Natural killer cell treated with Interleukin-12 subunit alpha and Interleukin-12 subunit beta and Interleukin-15 and Interleukin-18, amount 100 ng/mL, for 72 hours (primary cell): ENCODE measurements at places on chromosomes 4 and X. TPM values are rescaled to one million over a fixed set of nuclear protein-coding genes. Genes with fewer than 3 reads are reported as not detected.
A peak's percentile ranks its signal among the peaks of the same experiment; 100 is the strongest.

Gene CPLX1
- not detected for total RNA-seq

Gene TEX13B
- total RNA-seq: not detected

Gene USP17L26
- total RNA-seq: not detected

Gene RPS3A
- total RNA-seq: 892 TPM

Gene SCFD2
- total RNA-seq: 33.2 TPM

Gene IQSEC2
- 0.86 TPM for total RNA-seq

Gene FGG
- not detected for total RNA-seq

Gene IRS4
- total RNA-seq: not detected

Gene SLC26A1
- total RNA-seq: not detected

Gene SMIM31
- not detected for total RNA-seq

Gene GPR143
- total RNA-seq: not detected

DNA sequence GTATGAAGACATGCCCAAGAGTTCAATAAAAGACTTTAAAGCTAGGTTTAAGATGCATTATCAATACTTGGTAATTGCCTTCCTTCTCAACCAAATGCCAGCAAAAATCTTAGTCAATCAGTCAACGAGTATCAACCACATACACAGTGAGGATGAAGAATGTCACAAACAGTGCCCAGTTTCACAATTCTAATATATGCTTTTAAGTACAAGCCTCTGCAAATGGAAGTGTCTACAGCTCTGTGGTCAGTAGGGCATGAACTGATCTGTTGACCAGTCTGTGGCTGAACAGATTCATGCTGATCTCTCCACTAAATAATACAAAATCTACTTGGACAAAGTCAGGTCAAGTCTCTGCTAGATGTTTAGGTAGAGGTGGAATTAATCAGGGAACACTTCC lies 27.9 kb downstream of the PPARGC1A start:
- no peak for DNase-seq
- no peaks in the 10 kb centered on the region for H3K4me1 ChIP-seq
- no peak overlapping the region for H3K27ac ChIP-seq
- H3K4me3 ChIP-seq: no peak overlapping the region
- no peaks in the 10 kb centered on the region for H3K27me3 ChIP-seq

DNA sequence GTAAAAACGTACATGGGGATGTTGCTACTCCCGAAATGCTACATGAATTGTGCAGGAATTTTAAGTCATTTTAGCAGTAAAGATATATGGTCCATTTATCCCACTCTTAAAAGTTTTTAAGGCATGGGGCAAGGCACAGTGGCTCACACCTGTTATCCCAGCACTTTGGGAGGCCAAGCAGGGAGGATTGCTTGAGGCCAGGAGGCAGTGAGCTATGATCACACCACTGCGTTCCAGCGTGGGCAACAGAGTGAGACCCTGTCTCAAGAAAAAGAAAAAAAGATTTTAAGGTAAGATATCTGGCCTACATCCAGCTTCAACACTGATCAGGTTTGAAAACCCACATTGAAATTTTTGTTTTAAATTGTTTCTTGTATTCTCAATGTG lies 1.2 kb upstream of the SEC24D start:
- peaks cover 20% of the 10 kb centered on the region for H3K4me1 ChIP-seq
- no peak for DNase-seq
- peaks cover 15% of the 10 kb centered on the region for H3K27me3 ChIP-seq
- no peak overlapping the region for H3K27ac ChIP-seq

- H3K27me3 ChIP-seq: no peaks in the 10 kb centered on the region
- H3K27ac ChIP-seq: no peak overlapping the region
- no peaks in the 10 kb centered on the region for H3K4me1 ChIP-seq
- H3K4me3 ChIP-seq: no peak overlapping the region
- no peaks in the 10 kb centered on the region for H3K36me3 ChIP-seq
- DNase-seq: no peak
These were observed 402.7 kb upstream of the INTU start for GRCh38 chr4:127229855-127230608.

DNA sequence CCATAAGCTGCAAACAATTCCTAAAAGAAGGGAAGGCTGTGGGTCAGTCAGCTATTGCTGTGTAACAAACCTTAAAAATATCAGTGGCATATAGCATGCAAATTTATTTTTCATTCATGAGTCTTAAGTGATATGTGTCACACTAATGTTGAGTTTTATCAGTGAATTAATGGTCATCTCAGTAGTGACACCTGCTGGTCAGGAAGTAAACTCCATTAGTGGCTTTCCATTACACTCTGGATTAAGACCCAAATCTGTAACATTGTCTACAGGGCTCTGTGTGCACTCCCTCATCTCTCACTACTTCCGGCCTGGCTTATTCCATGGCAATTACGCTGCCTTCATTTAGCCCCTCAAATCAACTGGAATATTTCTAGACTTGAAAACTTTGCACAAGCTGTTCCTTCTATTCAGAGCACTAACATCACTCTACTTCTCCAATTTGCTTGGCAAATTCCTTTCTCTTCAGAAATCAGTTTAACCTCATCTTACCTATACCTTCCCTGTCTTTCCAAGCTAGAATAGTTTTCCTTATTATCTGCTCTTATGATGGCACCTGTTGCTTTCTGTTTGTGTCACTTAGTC lies 217.3 kb upstream of the TAPT1 start:
- H3K36me3 ChIP-seq: no peaks in the 10 kb centered on the region
- H3K27me3 ChIP-seq: peaks cover 10% of the 10 kb centered on the region
- no peak for DNase-seq
- no peak overlapping the region for H3K27ac ChIP-seq
- H3K4me3 ChIP-seq: no peak overlapping the region

- no peak overlapping the region for H3K27ac ChIP-seq
- H3K36me3 ChIP-seq: no peaks in the 10 kb centered on the region
- no peaks in the 10 kb centered on the region for H3K4me1 ChIP-seq
- no peak for DNase-seq
- no peak overlapping the region for H3K4me3 ChIP-seq
These were observed 14.4 kb upstream of the CC2D2A start for GRCh38 chr4:15455290-15455689.

DNA sequence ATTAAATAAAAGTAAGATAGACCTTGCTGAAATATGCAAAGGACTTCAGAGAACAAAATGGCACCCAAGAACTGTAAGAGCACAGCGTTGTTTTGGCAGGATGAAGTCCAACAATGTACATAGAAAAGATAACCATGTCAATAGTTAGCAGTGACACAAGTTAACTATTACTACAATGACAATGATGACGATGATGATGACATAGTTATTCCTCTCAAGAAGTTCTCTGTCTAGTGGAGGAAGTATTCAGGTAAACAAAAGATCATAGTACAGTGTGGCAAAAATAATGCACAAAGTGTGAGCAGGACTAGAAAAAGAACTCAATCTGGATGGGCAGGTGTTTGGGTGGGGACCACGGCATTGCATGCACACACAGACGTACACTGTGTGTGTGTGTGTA lies 75.3 kb upstream of the STIM2 start:
- no peak overlapping the region for H3K27ac ChIP-seq
- H3K4me1 ChIP-seq: peaks cover 13% of the 10 kb centered on the region
- DNase-seq: no peak
- H3K27me3 ChIP-seq: no peaks in the 10 kb centered on the region

DNA sequence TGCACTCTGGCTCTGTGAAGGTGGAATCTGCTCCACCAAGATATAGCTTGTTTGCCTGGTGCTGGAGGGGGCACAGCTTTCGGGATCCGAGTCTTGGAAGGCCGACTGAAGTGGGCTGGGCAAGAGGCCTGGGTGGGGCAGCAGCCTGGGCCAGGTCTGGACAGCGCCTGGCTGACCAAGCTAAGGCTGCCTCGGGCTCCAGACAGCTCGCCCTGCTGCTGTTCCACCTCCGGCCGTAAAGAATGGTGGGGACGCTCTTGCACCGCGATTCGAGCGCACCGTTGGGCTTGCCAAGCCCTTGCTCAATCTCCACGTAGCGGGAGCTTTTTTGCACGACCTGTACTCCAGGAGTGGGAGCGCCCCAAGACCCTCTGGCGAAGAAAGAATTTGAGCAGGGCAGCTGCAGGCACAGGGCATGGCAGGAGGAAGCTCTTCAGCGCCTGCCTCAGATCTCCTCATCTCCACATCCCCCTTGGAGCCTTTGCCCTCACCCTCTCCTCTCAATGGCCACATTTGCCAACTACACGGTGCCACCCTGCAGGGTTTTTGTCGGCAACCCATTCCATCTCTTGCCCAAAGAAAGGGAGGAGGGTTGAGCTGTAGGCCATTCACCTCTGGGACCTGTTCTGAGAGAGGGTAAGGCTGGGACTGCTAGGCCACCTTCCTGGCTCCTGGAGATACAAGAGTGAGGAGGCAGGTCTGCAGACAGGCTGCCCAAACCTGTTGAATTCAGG lies 18.9 kb downstream of the CNGA2 start:
- H3K27ac ChIP-seq: no peak overlapping the region
- peaks cover 32% of the 10 kb centered on the region for H3K27me3 ChIP-seq
- no peak overlapping the region for H3K4me3 ChIP-seq
- no peaks in the 10 kb centered on the region for H3K4me1 ChIP-seq

DNA sequence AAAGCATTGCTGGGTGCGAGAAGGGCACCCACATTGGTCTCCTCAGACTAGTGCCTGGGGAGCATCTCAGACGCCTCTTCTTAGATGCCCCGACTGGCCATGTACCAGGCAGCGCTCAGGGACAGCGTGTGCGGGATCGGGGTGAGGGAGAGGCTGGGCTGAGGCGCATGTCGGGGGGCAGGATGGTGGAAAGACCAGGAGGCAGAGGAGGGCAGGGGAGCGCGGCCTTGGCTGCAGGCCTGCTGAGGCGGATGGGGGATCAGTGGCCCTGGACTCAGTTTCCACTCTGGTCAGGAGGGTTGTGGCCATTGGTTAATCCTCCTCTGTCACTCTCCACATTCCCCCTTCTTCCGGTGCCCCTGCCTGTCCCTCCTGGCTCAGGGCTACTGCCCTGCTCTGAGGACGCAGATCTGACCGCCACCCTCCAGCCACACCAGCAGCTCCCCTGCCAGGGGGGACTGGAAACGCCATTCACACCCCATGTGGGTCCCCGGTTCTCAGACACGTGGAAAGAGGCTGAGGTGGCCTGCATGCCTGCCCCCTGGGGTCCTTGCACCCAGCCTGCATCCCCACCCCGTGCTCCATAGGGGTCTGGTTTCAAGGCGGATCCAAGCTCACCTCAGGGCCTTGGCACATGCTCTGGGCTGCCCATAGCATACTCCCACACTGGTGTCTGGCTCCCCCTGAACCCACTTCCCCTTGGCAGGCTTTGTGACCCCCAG lies 105.9 kb downstream of the CPZ start:
- DNase-seq: no peak
- no peaks in the 10 kb centered on the region for H3K4me1 ChIP-seq
- H3K36me3 ChIP-seq: no peaks in the 10 kb centered on the region
- no peak overlapping the region for H3K4me3 ChIP-seq

- H3K4me3 ChIP-seq: no peak overlapping the region
- H3K36me3 ChIP-seq: no peaks in the 10 kb centered on the region
- peaks cover 13% of the 10 kb centered on the region for H3K27me3 ChIP-seq
- no peak for DNase-seq
- peaks cover 26% of the 10 kb centered on the region for H3K4me1 ChIP-seq
- no peak overlapping the region for H3K27ac ChIP-seq
These were observed 3.2 kb downstream of the TIGD4 start for GRCh38 chr4:152776352-152776751.

GRCh38 chr4:17492876-17493275 lies 19.0 kb downstream of the QDPR start:
- no peaks in the 10 kb centered on the region for H3K36me3 ChIP-seq
- H3K4me1 ChIP-seq: no peaks in the 10 kb centered on the region
- no peak overlapping the region for H3K27ac ChIP-seq
- no peak for DNase-seq

DNA sequence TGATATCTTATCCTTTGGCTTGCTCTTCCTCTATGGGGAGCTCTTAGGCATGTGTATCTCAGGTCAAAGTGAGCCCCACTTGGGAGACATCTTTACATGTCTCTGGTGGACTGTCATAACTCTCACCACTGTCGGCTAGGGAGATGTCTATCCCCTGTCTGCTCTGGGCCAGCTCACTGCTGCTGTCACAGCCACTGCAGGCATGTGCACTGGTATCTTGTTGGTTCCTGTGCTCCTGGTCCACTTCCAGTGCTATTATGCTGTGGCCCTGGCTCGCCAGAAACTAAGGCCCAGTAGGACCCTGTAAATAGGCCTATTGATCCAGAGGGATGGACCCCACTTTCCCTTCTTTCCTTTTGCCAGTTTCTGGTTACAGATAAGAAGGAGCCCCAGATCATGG lies 56.6 kb upstream of the LAS1L start:
- H3K36me3 ChIP-seq: no peaks in the 10 kb centered on the region
- H3K4me3 ChIP-seq: no peak overlapping the region
- no peak overlapping the region for H3K27ac ChIP-seq
- H3K4me1 ChIP-seq: peaks cover 30% of the 10 kb centered on the region
- no peaks in the 10 kb centered on the region for H3K27me3 ChIP-seq
- no peak for DNase-seq

DNA sequence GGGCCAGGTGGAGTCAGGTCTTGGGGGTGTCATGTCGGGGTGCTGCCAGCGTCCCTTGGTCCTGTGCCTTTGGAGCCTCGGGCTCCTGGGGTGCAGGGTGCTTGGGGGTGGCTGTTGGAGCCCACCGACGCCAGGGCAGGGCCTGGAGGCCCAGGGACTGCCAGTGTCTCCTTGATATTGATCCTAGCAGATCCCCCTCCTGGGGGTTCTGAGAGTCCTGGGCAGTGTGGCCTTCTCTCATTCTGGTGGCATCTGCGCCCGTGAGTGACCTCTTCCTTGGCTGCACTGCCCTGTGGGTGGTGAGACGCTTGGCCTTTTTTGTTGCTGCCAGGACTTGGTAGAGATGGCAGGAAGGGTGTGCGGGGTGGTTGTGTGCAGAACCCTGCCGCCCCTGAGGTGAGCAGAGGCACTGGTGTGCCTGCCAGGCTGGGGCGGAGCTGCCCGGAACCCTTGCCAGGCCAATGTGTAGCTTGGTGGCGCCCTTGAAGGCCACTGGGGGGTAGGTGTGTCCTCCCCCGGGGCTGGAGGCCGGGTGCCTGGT lies 7.0 kb downstream of the NAT8L start:
- no peaks in the 10 kb centered on the region for H3K4me1 ChIP-seq
- DNase-seq: peak; percentile 54
- no peaks in the 10 kb centered on the region for H3K27me3 ChIP-seq
- no peak overlapping the region for H3K4me3 ChIP-seq
- no peak overlapping the region for H3K27ac ChIP-seq
- no peaks in the 10 kb centered on the region for H3K36me3 ChIP-seq

DNA sequence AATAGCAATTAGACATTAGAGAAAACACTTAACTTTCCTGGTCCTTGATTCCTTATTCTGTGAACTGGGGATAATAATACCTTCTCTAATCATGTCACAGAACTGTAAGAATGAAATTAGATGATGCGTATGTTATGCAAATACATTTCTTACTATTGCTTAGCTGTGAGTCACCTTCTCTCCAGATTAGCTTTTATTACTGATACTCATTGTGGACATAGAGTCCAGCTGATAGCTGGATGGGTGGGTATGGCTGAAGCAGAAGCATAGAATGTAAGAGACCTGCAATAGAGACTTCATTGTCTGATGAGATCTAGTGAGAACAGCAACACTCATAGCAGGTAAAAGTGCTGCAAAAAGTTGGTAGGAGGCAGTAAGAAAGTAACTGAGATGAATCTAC lies 437.2 kb upstream of the ZFP42 start:
- no peak overlapping the region for H3K4me3 ChIP-seq
- no peaks in the 10 kb centered on the region for H3K36me3 ChIP-seq
- DNase-seq: no peak
- H3K27me3 ChIP-seq: no peaks in the 10 kb centered on the region
- H3K4me1 ChIP-seq: no peaks in the 10 kb centered on the region
- no peak overlapping the region for H3K27ac ChIP-seq
